ENCODE measurements at places on chromosomes 5 and 9.
A peak's percentile ranks its signal among the peaks of the same experiment; 100 is the strongest.

GRCh38 chr9:134088063-134088725, 20.4 kb upstream of the BRD3 start:
- DNase-seq, result peak; percentile 93

- DNase-seq, result no peak
Observed at GRCh38 chr9:130366888-130367550, 77.7 kb upstream of the ASS1 start.

- no peak for DNase-seq
Observed at GRCh38 chr5:43117092-43117491, 3.6 kb upstream of the ZNF131 start.

DNA sequence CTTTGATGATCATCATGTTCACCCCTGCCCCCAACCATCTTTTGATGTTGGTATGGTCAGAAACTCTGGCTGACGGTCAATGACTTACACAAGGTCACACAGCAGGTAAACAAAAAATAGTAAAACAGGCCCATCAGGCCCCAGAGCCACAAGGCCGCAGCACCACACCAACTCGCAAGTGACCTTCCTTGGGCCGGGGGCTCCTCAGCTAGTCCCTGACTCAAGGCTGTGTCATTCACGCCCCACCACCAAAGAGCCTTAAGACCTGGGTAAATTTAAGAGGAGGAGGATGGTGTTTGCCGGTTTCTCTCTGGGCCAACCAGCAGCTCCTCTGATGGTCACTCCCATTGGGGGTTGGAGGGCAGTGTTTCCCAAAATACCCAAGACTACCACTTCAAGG, 55.8 kb downstream of the PSMB7 start:
- no peak for DNase-seq

GRCh38 chr5:102777099-102777498, 22.0 kb downstream of the PAM start:
- no peak for DNase-seq

DNA sequence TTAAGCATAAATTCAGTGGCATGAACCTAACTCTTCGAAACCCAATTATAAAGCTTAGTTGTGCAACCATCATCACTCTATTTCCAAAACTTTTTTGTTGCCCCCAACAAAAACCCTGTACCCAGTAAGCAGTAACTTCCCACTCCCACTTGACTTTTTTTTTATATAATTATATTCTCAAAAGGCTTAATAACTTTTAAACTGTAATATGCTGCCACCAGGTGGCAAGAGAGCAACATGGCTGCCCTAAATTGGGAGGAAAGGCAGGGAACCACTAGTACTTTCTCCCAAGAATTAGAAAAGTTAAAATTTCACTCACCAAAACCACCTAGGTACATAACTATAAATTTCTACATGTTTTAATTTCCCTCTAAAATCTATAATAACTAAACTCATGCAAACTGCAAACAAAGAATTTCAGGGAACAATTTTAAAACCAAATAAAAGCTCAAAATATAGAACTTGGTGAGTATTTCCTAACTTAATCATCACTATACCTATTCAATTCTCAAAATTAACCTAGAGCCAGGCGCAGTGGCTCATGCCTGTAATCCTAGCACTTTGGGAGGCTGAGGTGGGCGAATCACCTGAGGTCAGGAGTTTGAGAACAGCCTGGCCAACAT, 50.2 kb upstream of the RNF38 start:
- DNase-seq, result peak; percentile 23

DNA sequence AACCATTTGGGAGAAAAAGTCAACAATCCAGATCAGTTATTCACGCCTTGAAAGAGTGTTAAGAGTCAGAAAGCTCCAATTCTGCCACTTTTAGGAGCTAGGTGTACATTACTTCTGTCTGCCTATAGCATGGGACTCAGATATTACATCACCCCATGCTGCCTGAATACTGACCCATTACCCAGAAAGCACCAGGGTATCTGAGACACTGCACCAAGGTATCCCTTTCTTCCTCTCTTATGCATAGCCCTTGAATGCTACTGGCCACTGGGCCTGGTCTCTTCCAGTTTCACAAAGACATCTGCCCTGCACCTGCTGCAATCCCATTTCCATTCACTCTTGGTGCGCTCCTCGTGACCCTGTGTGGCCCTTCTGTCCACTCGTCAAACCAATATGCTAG, 2.6 kb downstream of the STRBP start:
- DNase-seq, result no peak

DNA sequence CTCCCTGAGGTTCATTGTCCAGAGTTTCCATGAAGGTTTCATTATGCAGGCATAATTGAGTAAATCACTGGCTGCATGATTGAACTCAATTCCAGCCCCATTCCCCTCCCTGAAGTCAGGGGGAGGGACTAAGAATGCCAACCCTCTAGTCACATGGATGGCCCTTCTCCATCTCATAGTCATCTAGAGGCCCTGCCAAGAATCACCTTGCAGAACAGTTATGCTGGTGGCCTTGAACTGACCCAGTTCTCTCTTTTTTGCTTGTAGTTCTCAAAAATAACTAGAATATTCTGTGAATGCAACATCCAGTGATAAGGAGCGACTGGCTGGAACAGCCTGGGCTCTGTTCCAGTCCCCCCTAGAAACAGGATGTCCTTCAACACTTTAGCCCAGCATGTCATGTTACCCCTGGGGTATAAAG, 31.7 kb downstream of the SLC35A4 start:
- DNase-seq, result no peak

GRCh38 chr9:93603906-93604326, 27.5 kb downstream of the PHF2 start:
- no peak for DNase-seq

DNA sequence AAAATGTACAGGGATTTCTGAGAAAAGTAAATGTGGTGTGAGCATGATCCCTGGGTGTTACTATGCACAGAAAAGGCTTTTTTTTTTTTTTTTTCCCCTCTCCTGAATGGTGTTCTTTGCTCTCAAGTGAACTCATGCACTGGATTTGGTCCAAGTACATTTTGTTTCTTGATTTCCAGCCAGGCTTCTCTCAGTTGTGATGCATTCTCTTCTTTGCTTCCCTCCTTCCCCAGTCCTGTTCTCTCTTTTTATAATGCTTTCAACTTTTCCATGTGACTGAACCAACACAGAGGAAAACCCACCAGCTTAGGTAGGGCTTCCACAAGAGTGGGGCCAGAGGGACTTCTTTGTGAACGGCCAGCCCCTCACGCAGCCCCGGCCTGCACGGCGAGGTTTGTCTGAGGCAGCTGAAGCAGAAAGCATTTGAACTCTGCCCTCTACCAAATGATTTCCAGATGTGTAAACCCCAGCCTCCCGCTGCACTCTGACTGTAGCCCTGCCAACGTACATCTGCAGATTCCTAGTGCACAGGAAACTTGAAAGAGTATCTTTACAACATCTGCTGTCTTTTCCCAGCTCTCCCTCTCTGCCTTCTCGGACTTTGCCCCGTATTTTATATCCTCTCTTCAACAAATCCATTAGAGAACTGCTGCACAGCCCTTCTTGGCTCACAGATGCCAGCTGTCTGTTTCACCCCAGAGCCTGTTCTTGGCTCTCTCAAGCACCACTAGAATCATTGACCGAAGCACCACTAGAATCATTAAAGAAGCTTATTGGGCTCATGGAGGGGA, 71.8 kb upstream of the CD180 start:
- DNase-seq, result peak; percentile 85

DNA sequence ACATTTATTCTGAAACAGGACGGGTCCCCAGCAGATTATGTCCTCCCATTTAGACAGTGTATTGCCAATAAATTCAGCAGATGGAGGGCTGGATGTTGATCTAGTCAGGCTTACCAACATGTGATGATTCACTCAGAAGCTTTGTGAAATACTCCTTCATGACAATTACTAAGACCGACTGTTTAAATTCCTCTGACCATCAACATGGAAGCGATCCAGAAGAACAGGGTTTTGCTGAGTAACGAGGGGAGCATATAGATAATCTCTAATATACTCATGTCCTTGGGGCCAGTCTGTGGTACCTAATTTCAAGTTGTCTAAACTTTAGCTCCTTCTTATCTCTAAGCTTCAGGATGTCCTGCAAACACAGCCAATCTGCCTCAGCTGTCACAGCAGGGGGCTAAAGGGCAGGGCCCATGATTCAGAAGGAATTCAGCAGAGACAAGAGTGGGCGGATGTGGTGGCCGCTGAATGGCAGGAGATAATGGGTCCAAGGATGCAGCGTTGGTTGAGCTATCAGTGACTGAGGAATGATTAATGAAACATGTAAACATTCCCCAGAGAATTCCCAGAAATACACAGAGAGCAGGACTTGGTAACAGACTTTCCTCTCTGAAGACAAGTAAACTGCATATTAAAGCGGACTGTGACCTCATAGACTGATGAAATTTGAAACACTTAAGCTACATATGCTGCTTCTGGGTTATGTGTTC, 109.4 kb downstream of the ANKRD55 start:
- DNase-seq, result no peak

- DNase-seq, result no peak
Observed at GRCh38 chr5:141465351-141465750, 10.4 kb upstream of the PCDHGC3 start.

GRCh38 chr9:19154135-19154612, 26.9 kb upstream of the PLIN2 start:
- no peak for DNase-seq

- no peak for DNase-seq
Observed at GRCh38 chr9:135910216-135910615, 2.9 kb upstream of the CAMSAP1 start.

- no peak for DNase-seq
Observed at GRCh38 chr5:74865804-74866595, at the start of gene FAM169A. Gene FAM169A (minus strand): TSS chr5:74866387. CDS start chr5:74841676, 24,711 bp downstream.

DNA sequence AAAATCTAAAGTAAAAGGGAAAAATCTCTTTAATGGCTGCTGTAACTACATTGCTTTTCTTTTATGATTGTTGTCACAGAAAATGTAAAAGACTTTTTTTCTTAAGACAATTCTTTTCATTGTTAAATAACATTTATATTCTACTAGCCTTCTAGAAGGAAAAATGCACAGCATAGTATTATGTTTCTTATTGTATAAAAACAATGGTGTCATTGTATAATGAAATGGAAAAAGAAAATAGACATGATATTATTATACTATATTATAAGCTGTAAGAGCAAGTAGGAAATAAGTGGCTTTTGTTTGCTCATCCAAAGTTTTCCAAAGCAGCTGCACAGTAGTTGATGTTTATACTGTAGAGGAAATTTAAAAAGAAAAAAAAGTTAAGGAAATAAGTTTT, 1021.7 kb downstream of the EFNA5 start:
- DNase-seq, result no peak

GRCh38 chr9:133647765-133648469, 11.8 kb downstream of the DBH start:
- DNase-seq, result no peak

DNA sequence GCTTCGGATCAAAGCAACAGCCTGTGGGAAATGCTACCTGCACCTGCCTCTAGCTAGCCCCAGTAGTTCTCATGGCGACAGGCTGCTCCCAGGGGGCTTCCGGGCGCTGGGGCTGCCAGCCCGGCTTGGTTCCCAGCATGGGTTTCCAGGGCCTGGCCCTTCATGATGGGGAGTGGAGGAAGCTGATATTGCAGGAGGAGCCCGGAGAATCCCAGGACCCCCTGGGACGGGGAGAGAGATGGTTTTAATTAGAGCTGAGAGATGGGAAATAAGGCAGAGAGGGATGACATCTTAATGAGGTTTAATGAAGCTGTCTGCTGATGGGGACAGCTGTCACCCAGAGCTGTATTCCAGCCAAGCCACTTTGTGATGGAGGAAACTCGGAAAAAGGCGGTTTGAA, 78.6 kb downstream of the CFAP77 start:
- DNase-seq, result peak; percentile 42

- DNase-seq, result no peak
Observed at GRCh38 chr5:142685418-142686209, at the start of gene FGF1. Gene FGF1 (minus strand): TSS chr5:142686090. CDS start chr5:142614127, 71,963 bp downstream.

DNA sequence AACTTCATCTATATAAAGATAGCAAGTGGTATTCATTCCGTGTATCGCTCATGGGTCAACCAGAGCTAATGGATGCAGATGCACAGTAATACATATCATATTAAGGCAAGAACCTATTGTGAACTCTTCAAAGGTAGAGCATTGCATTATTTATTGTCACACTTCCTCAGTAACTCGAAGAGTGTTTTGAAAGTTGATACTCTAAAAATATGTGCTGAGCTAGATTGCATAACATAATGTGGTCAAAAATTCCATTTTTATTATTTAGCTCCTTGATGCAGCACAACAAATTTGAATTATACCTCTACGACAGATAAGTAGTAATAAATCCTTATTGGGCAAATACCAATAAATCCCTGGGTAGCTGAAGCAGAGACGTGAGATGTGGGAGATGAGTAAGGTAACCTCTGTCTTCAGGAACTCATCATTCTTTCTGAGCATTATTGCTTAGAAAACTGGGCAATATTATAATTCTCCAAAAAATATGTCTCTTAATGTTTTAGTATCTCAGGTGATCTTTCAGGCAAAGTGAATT, 70.3 kb downstream of the CDH18 start:
- no peak for DNase-seq

- no peak for DNase-seq
Observed at GRCh38 chr5:51399643-51400006, 16.4 kb downstream of the ISL1 start.

DNA sequence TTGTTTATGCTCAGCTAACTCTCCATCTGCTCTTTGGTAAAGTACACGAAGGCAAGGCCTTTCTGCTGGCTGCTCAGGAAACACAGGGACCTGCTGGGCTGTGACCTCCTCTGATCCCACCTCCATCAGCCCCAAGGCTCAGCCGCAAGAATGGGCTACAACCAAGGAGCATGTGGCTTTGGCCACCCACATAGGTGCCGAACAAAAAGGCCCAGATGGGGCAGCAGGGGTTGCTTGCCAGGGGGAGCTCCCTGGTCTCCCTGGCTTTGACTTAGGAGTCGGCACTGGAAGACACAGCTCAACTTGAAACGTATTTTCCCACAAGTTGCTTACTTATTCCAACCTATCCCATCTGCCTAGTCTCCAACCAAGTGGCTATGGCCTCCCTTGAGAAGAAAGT, 461.1 kb downstream of the ICE1 start:
- no peak for DNase-seq

- DNase-seq, result no peak
Observed at GRCh38 chr5:160198146-160198545, 31.2 kb upstream of the FABP6 start.

GRCh38 chr5:52915176-52915875, 73.8 kb upstream of the ITGA2 start:
- no peak for DNase-seq

DNA sequence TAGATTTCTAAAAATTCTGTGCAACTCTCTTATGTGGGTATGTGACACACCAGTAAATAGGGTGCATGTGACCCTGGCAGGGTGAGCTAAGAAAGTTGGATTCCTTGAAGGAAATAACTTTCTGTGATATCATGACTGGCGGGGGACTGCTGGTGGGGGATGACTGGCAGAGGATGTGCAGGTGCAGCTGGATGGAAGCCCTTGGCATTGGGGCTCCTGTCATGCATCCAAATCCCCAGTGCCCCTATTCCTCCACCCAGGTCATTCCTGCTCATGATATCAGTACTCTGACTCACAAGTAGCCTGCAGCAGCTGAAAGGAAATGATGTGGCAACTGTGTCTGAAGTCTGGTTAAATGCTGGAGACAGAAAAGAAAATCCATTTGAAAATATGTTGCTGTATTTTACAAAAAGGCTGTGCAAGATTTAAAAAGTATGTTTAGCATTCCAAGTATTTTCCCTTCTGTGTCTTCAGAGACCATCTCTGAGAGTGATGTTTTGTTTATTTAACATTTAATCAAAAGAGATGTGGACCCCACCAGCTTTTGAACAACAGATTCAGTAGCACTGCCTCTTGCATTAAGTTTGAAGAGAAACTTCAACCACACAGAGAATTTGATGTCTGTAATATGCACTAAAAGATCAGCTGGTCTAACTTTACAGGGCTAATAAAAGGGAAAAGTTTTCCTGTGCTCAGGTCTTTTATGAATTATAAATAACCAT, 17.9 kb upstream of the ZSWIM6 start:
- DNase-seq, result no peak

- DNase-seq, result no peak
Observed at GRCh38 chr5:148255456-148255855, 13.1 kb upstream of the SPINK13 start.
